ENCODE measurements at places on chromosomes 4 and X.
A peak's percentile ranks its signal among the peaks of the same experiment; 100 is the strongest.

DNA sequence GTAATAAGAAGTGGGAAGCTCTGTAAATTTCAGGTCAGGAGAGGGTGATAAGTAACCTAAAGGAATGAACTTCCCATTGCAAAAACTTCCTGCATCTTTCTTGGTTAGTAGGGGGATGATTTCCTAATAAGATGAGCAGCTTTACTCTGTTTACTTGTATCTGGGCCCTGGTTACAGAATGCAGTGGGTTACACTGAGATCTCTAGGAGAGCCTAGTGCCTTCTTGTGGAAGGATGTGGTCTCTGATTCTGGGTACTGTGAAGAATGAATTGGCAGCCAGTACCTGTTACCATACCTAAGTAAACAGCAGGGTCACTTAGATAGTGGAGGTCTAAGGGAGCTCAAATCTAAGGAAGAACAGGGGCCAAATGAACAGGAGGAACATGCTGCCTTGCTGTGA is 320.6 kb downstream of the ARHGAP10 start:
- DNase-seq, result no peak

- DNase-seq, result no peak
Observed at GRCh38 chr4:3530051-3530450, 2.2 kb downstream of the LRPAP1 start.

GRCh38 chr4:75549019-75549418 is 6.8 kb upstream of the ODAPH start:
- no peak for DNase-seq

- DNase-seq, result no peak
Observed at GRCh38 chr4:141329174-141329569, 108.5 kb downstream of the ZNF330 start.

- DNase-seq, result no peak
Observed at GRCh38 chr4:38560768-38561558, 103.0 kb upstream of the KLF3 start.

DNA sequence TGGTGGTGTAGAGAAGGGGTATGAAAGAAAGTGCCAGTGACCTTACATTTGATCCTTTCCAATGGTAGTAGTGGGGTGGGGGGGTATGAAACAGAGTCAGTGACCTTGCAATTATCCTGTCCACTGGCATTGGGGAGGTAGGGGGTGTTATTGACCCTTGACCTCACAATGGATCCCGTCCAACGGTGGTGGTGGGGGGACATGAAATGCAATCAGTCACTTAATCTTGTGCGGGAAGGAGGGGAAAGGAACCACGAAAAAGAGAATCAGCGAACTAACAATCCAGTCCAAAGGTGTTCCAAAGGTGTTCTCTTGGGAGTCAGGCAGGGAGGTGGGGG is 619 bp upstream of the PDK3 start:
- DNase-seq, result no peak

- DNase-seq, result peak; percentile 43
Observed at GRCh38 chr4:7101692-7102515, 34.0 kb upstream of the GRPEL1 start.

DNA sequence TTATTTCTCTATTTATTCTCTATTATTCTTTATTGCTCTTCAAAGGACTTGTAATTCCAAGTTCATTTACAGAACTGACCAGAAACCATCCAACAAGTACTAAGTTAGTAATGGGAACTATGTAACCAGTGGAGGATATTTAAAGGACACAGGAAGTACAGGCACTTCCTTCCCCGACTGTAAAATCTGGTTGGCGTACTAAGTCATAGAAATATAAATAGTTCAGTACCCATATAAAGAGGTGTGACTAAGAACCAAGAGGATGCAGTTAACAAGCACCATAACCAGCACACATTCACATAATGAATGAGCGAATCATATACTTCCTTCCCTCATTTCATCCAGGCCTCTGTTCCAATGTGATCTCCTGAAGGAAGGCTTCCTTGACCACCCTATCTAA is 3.6 kb upstream of the EIF4E start:
- DNase-seq, result no peak

DNA sequence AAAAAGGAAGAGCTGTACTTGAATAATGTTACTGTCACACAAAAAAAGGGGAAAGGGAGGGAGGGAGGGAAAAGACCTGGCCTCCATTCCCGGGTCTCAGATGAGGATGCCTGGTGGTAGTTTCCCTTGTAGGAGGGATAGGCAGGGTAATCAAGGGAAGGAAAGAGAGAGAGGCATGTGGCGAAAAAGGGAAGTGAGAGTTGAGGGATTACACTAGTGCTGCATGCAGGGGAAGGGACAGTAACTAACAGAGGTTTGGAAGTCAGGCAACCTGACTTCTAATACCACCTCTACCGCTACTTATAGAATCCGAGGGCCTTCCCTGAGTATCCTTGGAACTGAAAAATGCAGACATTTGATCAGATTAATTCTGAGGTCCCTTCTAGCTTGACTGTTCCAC is 821.7 kb upstream of the FTHL17 start:
- DNase-seq, result no peak

DNA sequence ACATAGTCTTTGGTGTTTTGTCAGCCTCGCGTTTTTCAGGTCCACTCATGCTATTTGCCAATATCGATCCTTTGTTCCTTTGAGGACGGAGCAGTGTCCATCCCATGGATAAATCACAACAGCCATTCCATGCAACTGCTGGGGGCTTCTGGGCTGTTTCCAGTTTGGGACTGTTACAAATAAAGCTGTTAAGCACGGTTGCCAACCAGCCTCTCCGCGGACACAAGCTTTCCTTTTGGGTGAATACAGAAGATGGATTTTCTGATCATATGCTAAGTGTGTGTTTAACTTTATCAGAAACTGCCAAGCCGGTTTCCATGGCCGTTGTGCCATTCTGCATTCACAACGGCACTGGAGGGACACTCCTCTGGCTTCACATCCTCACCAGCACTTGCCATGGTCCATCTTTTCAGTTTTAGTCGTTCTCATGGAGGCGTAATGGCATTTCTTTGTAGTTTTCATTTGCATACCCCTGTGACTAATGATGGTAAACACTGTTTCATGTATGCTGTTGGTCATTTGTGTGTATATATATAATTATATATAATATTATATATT is 67.8 kb downstream of the ABLIM2 start:
- no peak for DNase-seq

DNA sequence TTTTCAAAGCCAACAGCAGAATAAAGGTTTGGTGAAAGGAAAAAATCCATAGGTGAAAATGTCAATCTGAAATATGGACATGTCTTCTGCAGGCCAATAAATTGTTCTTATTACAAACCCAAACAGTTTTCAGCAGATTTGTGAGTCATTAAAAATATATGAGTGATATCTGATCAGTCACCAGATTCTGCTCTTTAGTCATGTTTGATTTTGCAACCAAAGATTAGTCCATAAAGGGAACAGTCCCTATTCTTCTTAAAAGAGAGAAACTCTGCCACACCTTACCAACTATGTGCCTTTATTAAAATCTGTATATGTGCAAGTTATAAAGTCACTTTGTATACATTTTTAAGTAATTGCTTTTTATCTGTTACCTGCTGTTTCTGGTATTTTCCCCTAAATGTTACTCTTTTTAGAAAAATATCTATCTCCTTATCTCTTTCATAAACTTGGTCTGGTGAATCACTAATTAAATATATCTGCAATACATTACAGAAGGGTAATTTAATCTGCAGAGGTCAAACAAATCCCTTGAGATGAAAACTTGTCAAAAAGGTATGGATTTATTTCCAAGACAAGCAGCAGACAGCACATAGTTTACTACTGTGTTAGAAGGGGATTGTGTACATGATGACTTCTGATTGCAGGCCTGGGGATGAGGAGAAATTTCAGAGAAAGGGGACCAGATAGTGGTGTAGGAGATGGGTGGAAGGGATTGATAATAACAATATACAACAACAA is 322.9 kb upstream of the NWD2 start:
- DNase-seq, result no peak

DNA sequence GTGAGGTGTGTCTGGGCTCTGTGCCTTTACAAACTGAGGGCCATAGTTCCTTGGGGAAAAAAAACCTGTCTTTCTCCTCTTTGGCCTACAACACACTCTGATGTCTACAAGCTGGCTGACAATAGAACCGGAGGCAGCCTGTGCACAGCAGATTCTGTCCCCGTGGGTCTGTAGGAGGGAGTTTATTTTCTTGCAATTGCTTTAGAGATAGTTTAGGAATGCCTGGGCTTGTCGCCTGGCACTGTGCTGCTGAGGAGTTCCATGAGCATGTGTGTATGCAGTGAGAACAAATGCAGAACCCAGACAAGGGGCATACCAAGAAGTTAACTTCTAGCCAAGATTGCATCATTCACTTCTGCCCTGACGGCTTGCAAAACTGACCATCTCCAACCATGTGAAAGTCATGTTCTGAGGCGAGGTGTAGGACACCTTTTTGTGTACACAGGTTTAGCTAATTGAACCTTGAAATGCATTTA is 54.1 kb downstream of the CCNI start:
- no peak for DNase-seq

GRCh38 chrX:353566-354535 is 32.9 kb downstream of the PPP2R3B start:
- DNase-seq, result no peak

DNA sequence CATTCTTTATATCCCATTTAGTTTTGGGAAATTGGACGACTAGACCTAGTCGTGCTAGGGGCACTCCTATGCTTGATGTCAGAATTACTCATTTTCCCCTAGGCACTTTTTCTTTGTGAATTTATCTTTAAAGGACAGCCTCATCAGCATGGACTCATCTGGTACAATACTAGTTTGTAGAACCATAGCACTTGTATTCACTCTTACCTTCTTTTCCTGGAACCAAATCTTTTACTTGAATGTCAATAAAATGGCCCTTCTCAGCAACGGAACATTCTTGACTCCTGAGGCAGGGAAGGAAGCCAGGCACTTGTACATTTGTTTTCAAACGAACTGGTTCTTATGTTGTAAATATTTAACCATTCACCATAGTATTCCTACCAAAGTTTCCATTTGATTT is 187.1 kb downstream of the SHROOM3 start:
- no peak for DNase-seq

DNA sequence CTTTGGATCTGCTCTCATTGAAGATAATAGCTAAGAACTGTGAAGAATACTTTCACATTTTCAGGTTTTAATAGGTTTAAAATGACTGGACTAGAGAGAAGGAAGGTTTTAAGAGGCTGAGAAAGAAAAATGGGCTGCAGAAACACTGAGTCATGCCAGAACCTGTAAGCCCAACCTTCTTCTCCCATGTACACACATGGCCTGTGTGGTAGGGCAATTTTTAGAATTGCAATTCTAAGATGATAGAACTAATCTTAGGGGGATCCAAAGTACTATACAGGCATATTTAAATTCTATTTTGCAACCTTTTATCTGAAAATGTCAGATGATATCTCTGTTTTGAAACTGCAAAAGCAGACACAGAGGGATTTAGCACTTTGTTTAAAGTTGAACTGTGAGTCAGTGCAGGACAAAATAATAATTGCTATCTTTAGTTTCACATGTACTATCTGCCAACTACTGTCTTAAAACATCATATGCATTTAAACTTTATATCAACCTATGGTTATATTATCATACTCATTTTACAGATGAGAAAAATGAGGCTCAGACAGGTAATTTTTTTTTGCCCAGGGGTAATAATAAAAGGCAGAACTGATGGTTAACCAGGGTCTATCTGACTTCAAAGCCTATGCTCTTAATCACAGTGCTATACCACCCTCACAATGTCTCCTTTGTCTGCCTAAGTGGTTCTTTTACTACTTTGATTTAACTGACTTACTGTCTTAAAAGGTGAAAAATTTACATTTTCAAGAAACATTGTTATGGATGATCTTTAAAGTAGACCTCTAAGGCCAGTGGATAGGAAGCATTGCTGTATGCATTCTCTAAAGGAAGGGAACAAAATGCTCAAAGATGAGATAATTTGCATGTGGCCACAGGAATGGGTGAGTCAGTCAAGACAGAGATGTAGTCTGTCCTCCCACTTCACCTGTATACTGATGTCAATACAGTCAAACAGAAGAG is 4.3 kb downstream of the TMPRSS11E start:
- DNase-seq, result no peak

- DNase-seq, result no peak
Observed at GRCh38 chr4:123495530-123495929, 98.9 kb downstream of the SPRY1 start.

DNA sequence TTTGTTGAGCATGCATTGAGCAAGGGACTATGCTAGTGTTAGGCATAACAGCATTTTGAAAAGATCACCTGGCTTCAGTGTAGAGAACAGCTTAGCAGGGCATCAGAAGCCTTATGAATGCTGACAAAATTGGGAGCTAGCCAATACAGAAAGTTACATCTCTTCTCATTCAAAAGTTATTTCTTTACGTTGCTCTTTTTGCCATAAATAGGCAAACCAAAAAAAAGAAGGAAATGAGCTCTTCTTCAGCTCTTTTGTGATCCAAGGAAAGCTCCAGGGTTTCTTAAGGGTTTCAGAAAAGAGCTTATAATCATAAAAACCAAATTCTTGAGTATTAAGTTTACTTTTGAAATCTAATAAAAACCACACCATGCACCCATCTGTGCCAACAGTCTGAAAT is 35.2 kb upstream of the LNX1 start:
- DNase-seq, result no peak

GRCh38 chrX:37796310-37796709 is 16.5 kb downstream of the CYBB start:
- DNase-seq, result no peak

DNA sequence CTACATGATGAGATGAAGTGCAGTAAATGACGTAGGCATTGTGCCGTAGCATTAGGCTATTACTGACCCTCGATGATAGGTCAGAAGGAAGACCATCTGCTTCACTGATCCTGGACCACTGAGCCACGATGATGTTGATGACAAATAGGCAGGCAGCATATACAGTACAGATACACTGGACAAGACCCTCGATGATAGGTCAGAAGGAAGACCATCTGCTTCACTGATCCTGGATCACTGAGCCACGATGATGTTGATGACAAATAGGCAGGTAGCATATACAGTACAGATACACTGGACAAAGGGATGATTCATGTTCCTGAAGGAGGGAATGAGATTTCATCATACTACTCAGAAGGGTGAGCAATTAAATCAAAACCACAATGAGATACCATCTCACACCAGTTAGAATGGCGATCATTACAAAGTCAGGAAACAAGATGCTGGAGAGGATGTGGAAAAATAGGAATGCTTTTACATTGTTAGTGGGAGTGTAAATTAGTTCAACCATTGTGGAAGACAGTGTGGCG is 50.9 kb downstream of the BEND4 start:
- no peak for DNase-seq

- no peak for DNase-seq
Observed at GRCh38 chr4:21544955-21545354, 403.6 kb downstream of the KCNIP4 start.

DNA sequence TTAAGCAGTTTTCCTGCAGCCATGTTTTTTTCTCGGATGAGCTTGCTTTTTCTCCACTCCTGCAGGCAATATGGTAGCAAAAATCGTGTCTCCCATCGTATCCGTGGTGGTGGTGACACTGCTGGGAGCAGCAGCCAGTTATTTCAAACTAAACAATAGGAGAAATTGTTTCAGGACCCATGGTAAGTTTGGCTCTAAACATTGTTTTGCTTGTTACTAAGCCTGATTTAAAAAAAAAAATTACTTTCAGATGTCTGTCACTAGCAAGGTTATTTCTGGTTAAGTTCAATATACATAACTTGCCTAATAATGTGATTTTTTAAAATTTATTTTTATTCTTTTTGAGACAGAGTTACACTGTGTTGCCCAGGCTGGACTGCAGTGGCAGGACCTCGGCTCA is 17.5 kb upstream of the GYG2 start:
- no peak for DNase-seq

GRCh38 chr4:185165605-185166063 is 22.6 kb downstream of the SLC25A4 start:
- DNase-seq, result no peak

GRCh38 chr4:85834934-85835333 is 360.0 kb downstream of the ARHGAP24 start:
- DNase-seq, result no peak
